NCI-H1694 treated with DMSO at 0.1 percent for 48 hours (cell line): ENCODE measurements at places on chromosomes 2 and 18.

DNA sequence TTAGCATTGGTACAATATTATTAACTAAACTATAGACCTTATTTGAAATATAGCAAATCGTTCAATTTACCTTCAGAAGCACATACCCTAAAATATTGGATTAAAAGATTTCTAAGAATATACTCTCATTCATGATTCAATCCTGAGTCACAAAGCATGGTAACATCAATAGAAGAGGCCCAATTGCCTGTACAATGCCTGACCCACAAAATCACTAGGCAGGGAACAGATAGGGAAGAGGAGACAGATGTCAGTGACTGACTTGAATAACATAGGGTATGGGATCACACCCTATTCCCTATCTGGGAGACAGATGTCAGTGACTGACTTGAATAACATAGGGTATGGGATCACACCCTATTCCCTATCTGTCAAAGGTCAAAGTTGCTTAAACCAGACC is 611.6 kb upstream of the VRK2 start:
- no peak for DNase-seq

DNA sequence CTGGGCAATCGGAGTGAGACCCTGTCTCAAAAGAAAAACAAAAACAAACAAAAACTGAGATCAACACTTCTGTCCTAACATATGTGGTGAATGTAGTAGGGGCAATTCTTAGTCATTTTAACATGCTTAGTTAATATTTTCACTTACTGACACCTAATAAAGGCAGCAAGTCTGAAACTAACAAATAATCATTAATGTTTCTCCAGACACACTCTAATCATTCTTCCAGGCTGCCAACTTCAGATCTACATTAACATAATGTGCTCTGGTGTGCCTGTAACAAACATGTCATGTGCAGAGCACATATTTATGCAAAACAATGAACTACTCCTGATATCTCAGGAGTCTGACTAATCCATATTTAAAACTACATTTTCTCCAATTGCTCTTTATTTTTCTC is 6.0 kb downstream of the KRCC1 start:
- DNase-seq, result no peak

DNA sequence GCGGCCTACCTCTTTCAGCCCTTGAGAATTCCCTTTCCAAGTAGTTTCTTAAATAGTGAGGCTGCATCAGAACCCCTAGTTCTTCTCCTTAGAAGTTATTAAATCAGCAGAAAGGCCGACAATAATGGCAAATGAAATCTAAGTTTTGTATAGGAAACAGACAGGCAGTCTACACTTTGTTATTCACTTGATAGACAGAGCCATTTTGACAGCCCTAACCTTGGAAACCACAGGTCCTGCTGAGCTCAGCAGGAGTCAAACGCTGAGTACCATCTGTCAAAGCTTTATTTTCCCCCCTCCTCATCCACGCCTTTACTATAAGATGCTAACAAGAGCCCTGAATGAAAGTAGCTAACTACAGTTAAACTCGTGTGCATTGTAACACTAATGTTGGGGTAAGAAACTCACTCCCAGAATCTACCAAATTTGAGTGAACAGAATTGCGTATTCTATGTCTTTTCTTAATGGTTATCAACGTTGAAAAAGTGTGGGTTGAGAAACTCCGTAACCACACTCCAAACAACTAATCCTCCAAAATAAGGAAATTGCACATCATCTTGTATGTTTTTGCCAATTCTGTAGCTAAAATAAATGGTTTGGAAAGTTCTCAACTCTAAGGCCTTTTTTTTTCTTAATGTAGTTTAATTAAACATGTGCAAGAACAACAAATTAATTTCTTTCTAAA is 90.6 kb upstream of the EFEMP1 start:
- DNase-seq, result no peak

GRCh38 chr18:63158012-63158631 is 161.4 kb downstream of the BCL2 start:
- no peak for DNase-seq

DNA sequence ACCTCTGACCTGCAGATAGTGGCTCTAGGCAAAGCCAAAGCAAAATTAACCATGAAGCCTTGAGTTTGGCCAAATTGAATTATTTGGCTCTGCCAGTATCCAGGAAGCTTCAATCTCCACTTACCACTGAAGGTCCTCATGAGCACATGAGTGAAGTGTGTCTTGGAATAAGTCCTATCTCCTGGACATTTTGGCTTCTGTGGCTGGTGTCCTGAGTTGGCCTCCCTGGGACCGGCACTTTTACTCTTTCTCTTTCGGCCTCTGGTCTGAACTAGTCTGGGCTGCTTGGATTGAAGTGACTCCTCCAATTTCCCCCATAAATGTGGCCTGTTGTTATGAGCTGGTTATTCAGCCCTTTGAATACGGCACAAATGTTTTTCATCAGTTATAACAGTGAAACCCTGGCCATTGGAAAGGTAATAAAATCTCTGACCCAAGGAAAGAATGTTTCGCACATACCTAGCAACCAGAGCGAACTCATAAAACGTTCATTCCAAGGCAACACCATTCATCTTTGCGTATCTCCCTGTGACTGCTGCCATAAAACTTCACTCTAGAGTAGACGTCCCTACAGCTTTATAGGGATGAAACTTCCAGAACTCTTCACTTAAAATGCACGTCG is 216.4 kb downstream of the LPIN1 start:
- no peak for DNase-seq
